ENCODE measurements at places on chromosomes 12 and 14. TPM values are rescaled to one million over a fixed set of nuclear protein-coding genes. Genes with fewer than 3 reads are reported as not detected.

The KRT72 gene
- total RNA-seq: not detected

The DDIT3 gene
- total RNA-seq: 39.0 TPM

The FOXG1 gene
- not detected for total RNA-seq

The AQP2 gene
- total RNA-seq: 0.10 TPM

The MYF6 gene
- not detected for total RNA-seq

The SERPINA10 gene
- not detected for total RNA-seq

DNA sequence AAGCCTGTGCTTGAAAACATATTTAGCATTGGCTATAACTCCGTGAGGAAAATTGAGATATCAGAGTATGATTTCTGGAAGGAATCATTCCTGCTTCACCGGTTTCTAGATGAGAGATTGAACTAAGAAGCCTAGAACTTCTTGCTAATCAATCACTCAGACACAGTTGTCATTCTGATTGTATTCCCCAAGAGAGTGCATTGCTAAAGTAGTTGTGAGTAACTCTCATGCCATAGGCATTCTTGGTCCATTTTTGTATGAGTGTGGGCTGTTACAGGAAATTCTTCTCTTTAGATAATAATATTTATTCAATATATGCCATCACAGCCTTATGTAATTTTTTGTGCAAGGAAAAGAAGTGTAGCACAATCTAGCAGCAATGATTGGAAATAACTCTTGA, 893.3 kb upstream of the MDGA2 start:
- no peak for DNase-seq

DNA sequence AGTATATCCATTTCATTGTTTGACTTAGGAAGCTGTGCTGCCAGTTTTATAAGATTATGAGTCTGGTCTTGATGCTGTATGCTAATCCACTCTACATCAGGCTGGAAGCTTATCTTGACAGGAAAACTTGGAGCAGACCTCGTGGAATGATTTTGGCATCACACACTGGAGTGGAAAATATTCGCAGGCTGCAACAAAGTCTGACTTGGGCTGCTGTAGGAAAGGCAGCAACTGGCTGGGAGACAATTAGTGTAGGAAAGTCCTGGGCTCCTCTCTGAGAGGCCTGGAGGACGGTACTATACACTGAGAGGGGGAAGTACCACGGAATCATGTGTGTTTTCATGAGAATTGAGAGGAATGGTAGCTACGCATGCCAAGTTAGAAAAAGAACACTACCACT, 383.7 kb downstream of the ETNK1 start:
- DNase-seq: no peak

DNA sequence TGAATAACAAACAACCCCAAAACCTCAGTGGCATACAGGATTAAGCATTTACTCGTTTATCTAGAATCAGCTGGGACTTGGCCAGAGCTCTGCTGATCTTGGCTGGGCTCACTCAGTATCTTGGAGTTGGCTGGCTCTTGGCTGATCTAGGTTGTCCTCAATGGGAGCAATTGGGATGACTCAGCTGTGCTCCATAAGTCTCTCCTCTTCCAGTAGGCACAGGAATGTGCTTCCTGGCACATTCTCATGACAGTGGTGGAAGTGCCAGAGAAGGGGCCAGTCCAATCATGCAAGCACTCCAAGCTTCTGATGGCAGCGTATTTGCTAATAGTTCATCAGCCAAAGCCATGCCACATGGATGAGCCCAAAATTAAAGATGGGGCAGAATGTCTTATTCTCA, 41.7 kb upstream of the ANO4 start:
- DNase-seq: no peak

- peak; percentile 27 for DNase-seq
Measured at GRCh38 chr12:88552610-88553079, 27.6 kb downstream of the KITLG start.

GRCh38 chr14:77320238-77320935, at the start of gene POMT2:
POMT2 (minus strand) TSS chr14:77320883; CDS start chr14:77320681, 202 bp downstream.
- peak; percentile 82 for DNase-seq

GRCh38 chr12:47870175-47870781, 34.5 kb downstream of the VDR start:
- peak; percentile 29 for DNase-seq

- no peak for DNase-seq
Measured at GRCh38 chr12:129927316-129927900, 23.6 kb upstream of the TMEM132D start.

DNA sequence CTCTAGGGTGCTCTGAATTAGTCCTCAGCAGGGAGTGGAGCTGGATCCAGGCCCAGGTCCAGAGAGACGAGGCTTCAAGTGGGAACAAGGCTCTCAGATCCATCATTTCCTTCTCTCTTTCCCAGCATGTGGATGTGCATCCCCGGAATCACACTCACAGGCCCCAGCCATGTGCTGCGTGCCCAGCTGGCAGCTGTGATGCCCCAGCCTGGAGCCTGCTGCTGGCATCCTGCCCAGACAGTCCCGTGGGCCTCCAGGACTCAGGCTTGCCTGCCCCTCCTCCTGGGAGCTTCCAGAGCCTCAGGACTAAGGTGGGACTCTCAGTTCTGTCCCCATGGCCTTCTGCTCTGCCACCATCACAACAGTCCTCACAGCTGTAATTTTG, 6.2 kb upstream of the KRT84 start:
- DNase-seq: peak; percentile 36

DNA sequence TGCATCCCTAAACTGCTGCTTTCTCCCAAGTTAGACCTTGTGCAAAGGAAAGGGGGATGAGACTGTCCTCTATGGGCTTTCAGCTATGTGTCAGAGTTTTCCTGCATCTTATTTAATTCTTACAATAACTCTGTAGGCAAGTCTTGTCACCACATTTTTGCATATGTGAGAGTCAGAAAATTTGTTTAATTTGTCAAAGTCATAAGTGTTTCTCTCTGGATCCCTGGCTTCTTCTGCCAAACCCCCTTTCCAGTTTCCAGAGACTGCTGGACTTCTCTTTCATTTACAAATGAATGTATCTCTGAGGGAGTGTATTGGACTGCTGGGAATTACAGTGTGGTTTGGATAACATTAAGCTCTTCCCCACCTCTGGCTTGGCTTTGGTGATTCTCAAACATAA, 877.6 kb upstream of the SEL1L start:
- no peak for DNase-seq

DNA sequence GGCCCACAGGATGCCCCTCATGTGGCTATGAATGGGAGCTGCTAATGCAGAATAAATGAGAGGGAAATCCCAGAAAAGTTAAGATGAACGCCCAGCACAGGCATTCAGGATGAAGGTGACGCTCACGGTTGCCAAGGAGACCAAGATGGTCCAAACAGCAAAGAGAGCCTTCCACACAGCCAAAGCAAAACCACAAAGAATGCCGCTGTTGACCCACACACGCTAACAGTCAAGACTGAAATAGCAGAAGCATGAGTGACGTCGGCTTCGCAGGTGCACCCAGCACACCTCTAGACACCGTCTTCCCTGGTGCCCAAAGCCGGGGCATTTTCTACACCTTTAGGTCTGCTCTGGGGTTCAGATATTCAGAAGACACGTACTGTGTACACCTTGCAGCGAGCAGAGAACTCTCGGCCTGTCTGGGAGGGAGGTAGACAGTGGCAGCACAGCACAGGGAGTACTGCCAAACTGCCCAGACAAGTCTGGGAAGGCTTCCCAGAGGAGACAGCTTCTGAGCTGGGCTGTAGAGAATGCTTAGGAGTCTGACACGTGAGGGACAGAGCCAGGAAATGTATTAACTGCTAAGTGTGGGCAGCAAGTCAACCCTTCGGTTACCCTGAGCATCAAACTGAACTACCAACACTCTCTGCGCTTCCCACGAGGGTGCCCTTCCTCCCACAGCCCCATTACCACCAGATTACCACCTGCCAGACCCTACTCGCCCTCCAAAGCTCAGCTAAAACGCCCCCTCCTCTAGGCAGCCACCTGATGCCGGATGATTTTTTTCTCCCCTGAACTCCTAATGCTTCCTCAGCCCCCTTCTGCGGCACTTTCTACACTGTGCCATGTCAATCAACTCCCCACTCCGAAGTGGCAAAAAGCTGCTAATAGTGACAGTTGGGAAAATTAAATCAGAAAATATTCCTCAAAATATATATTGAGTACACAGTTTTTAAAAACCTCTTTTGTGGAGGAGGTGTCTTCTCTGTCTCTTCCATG, 50.1 kb downstream of the CCDC88C start:
- peak; percentile 93 for DNase-seq

- DNase-seq: no peak
Measured at GRCh38 chr12:82378997-82379396, 20.7 kb downstream of the METTL25 start.

- DNase-seq: no peak
Measured at GRCh38 chr14:58027904-58028303, 124.1 kb downstream of the ARMH4 start.

DNA sequence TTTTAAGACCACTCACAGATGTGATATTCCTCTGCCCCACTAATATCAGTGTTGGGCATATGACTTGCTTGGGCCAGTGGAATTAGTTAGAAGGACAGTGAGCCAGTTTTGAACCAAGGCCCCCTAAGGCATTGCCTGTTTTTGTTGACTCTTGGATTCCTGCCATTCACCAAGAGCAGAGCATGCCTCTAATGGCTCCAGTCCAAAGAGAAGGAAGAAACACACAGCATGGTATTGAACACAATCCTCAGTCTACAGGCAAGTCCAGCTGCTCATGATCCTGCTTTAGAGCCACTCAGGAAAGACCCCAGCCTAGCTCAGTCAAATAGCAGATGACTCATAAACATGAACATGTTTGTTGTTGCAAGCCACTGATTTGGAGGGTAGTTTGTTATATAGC, 1201.5 kb downstream of the BCL11B start:
- DNase-seq: no peak

GRCh38 chr12:106721915-106722314, 52.6 kb upstream of the RIC8B start:
- no peak for DNase-seq

- no peak for DNase-seq
Measured at GRCh38 chr14:64737391-64738280, 33.4 kb downstream of the PLEKHG3 start.

Data from HT-29 (cell line).